ENCODE measurements at places on chromosomes 7 and 10.

DNA sequence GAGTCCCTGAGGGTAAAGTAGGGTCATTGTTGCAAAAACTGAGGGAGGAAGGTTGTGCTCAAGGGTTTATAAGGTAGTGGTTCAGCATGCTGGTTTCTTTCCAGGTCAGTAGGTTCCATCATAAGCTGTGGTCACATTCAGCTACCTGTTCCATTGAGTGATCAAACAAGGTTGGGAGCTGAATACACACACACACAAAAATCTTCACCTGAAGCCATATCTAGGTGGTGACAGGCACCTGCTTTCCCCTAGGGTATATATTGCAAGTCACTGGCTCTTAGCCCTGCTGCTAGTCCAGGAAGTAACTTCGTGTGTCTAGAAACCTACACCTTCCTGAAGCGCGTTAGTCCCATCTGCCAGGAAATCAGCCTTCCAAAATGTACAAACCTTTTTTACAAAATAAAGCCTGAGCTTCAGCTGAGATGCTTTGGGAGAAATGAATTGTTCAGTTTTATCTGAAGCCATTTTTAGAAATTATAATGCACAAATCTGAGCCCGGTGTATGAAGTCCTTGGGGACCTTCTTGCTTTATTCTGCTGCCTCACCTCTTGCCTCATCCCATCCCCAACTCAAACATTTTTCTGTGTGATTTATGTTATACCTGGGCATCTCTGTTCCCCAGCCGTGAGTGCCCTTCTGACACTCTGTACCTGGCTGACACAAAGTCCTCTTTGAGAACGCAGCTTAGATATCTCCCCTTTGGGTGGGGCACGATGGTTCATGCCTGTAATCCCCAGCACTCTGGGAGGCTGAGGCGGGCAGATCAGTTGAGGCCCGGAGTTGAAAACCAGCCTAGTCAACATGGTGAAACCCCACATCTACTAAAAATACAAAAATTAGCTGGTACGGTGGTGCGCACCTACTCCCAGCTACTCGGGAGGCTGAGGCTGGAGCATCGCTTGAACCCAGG is 10.6 kb upstream of the LAMTOR4 start:
- no peak for DNase-seq

- DNase-seq: no peak
Measured at GRCh38 chr7:84022684-84023308, 171.8 kb downstream of the SEMA3A start.

GRCh38 chr7:123805287-123805686 is 39.7 kb upstream of the HYAL4 start:
- DNase-seq: no peak

DNA sequence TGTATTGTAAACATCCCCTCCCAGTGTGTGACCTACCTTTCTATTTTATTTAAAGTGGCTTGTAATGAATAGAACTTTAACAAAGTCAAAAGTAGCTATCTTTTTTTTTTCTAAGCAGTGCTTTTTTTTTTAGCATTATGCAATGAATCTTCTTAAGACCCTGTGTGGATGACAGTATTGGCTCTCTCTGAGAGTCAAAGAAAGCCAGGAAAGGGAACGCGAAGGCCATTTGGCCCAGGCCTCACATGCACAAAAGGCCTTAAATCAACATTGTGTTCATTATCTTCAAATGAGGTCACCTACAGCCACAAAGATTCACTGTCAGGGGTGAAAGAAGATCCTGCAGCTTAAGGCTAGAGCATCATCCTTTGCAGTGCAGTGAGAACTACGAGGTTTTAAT is 721.5 kb downstream of the GRID1 start:
- no peak for DNase-seq

DNA sequence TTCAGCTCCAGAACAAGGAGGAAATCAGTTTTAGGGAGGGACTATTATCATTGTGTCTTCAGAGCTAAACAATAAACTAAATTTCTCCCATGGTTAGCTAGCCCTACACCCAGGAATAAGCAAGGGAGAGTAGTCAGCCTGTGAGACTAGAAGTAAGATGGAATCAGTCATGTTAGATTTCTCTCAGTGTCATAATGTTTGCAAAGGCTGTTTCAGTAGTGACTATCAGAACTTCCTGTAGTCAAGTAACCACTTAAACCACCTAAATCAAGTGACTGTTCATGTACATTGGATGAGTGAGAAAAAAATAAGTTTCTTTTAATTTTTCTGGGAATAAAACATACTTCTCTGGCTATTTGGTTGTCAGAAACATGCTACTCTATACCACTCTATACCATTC is 121.6 kb downstream of the KCND2 start:
- no peak for DNase-seq
